Left hindlimb (tissue), 1 donor: ENCODE measurements at places on chromosomes 7 and 10.

- DNase-seq = no peak
Observed at GRCh38 chr7:137127806-137128205, 215.7 kb downstream of the PTN start.

GRCh38 chr10:36362257-36362656 lies 720.2 kb upstream of the FZD8 start:
- no peak for DNase-seq

DNA sequence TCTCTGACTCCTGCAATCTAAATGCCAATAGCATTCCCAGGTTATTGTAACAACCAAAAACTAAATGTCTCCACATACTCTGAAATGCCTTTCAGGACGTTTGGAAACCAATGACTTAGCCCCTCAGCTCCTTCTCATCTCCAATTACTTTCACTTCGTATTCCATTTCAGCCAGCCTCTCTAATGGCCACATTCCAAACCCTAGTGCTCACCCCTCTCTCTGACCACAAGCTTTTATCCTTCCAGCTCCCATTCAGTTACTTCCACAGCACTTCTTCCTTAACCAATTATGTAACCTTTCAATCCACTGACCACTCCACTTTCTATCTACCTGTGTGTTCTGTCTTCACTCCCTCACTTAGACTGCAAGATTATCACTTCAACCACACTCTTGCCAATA lies 4.3 kb downstream of the NOC3L start:
- DNase-seq = no peak

GRCh38 chr7:44990109-44991023 lies 9.6 kb upstream of the CCM2 start:
- DNase-seq = no peak

DNA sequence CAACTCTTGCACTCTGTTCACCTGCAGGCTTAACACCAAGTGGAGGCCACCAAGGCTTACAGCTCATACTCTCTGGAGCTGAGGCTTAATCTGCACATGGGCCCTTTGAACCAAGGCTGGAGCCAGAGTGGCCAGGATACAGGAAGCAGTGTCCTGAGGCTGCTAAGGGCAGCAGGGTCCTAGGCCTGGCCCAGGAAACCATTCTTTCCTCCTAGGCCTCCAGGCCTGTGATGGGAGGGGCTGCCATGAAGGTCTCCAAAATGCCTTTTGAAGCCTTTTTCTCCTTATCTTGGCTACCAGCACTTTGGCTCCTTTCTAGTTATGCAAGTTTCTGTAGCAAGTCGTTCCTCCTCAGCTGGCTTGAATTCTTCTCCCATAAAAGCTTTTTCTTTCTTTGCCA lies 68.0 kb upstream of the GNAI1 start:
- DNase-seq = no peak

DNA sequence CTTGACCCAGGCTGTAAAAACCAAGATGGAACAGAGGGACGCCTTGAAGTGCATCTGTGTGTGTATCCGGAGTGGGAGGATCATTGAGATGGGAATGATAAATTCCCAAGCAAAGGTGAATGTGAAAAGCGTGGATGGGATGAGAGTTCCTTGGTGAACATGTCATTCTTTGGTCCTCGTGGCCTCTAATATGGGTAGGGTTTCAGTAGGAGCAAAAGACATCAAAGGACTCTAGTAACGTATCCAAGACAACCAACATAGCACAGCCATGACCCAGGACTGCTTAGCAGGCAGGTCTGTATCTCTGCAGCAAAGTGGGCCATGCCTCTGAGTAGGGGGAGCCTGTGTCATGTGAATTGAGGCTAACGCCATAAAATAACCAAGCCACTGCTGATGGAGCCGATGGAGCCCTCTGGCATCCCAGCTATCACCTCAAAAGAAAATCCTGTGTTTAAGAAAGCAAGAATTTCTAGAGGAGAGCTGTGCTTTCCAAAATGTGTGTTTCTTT lies 98.6 kb downstream of the CCDC3 start:
- DNase-seq = no peak

DNA sequence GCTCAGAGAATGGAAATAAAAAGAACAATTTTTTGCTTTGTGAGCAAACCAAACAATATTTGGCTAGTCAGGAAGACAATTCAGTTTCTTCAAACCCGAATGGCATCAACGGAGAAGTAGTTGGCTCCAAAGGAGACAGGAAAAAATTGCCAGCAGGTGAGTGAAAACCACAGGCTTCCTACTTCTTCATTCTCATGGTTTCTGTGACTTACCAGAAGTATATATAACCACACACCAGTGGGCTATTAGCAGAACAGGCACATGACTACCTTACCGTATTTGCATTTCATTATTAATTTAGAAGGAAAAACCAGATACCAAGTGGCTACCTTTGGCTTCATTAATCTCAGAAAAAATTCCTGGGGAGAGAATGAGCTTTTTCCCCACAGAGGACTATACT lies 8.8 kb downstream of the TDRD1 start:
- no peak for DNase-seq

GRCh38 chr7:132410385-132410784 lies 165.9 kb downstream of the PLXNA4 start:
- DNase-seq = no peak

DNA sequence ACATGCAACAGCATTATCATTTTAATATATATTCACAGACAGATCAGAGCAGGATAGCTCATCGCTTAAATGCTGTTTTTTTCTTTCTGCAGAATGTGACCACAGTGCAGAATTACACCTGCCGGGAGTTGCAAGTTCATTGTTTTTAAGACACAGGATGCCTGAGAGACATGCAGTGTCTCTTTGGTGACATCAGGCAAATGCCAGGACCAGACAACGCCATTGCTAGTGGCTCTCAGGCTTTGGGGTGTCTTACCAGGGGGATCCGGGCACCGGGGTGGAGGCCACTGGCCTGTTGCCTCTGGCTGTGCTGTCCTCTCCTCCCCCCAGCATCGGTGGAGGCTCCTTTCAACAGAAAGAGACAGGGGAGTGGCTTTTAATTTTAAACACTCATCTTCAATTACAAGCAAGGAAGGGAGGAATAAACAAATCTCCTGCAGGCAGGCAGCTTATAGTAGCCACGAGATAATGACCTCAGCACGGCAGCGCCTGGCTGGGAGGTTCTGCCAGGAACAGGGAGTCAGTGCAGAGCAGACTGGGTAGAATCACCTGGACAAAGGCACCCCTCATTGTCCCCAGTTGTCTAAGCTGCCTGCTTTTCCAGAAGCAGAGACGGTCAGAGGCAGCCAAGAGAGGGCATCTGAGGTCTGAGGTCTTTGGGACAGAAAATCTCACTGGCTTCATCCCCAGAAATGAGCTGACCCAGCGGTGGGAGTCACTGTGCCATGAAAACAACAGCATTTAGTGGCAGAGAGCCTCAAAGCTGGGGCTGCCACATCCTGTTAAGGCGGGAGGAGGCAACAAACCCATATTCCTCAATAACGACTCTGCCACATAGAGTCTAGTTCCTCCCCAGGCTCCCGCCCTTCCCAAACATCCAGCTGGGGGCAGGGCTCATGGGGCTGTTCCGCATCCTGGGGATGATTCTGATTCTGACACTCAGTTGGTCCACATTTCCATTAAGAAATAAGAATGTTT lies 148.4 kb downstream of the TCERG1L start:
- DNase-seq = no peak

DNA sequence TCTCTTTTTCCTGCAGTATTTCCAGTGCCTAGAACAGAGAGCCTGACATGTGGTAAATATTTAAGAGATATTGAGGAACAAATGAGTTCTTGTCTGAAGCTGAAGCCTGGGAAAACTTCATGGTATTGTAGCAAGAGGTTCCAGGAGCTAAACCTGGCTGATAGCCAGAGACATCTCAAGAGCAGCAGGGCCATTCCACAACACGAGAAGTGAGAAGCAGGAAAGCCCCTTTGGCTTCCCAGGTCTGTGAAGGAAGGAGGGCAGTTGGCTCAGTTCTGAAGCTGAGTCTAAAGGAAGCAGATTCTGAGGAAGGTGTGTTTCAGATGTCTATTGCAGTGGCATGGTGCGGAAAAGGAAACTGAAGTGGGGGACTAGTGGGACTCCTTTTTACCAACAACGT lies 63.8 kb upstream of the FAM204A start:
- no peak for DNase-seq

DNA sequence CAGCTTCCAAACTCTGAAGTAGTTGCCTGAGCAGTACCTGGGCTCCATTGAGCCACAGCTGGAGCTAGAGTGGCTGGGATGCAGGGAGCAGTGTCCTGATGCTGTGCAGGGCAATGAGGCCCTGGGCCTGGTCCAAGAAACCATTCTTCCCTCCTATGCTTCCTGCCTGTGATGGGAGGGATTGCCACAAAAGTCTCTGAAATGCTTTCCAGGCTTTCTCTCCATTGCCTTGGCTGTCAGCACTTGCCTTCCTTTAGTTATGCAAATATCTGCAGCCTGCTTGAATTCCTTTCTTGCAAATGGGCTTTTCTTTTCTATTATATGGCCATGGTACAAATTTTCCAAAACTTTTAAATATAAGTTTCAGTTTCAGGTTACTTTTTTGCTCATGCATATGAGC lies 972.2 kb upstream of the MBL2 start:
- no peak for DNase-seq

- DNase-seq = no peak
Observed at GRCh38 chr10:29539412-29539811, 95.4 kb downstream of the SVIL start.

DNA sequence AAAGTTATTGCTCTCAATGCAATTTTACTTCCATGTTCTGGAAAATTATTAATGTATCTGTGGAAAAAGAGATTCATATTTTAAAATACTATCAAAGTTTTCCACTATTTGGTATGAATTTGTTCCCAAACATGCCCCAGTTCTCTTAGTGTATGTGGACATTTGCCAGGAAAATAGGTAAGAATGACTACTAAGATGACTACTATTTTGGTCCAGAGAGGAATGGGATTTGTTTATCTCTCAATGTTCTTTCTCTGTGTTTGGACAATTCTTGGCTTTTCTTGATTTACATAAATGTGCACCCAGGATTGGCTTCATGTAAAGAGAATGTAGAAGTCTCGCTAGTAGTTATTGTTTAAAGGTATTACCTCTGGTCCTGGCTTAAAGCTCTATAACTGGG lies 60.3 kb upstream of the POT1 start:
- no peak for DNase-seq

DNA sequence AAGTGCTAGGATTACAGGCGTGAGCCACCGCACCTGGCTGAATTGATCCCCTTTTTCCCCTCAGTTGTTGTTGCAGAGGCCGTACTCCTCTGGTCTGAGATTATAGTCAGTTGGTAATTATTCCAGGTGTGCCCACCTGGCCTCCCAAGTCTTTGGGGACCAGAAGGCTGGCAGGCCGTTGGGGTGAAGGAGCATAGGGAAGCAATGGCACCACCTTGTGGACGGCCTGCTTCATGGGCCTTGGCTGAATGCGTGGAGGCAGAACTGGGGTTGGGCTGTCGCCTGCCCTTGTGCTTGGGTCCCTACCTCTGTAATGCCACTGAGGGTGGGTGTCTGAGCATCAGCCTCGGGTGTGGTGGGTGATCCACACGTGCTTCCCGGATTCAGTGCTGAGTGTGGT lies 125.7 kb downstream of the RGS10 start:
- DNase-seq = peak; percentile 58

GRCh38 chr7:101488826-101489572 lies 126.3 kb downstream of the COL26A1 start:
- DNase-seq = no peak

DNA sequence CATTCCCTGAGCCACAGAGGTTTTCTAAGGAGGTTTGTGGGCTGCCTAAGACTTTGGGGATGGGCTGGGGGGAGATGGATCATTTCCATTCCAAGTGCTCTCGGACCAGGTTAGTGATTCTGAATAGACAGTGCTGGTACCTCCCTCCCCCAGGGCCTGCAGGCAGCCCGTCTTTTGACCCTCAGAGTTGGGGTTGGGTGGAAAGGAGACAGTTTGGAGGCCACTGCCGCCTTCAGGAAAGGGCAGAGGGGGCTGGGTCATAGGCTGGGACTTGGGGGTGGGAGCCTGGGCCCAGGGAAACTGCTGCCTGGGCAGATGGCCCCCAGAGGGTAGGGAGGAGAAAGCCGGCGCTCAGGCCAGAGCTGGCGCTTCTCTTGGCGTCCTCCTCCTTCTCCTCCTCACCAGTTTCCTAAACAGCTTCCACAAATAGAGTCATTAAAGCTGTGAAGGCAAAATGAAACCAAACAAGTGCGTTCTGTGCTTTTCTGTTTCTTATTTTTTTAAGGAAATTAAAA lies 4.4 kb downstream of the UNC5B start:
- no peak for DNase-seq

DNA sequence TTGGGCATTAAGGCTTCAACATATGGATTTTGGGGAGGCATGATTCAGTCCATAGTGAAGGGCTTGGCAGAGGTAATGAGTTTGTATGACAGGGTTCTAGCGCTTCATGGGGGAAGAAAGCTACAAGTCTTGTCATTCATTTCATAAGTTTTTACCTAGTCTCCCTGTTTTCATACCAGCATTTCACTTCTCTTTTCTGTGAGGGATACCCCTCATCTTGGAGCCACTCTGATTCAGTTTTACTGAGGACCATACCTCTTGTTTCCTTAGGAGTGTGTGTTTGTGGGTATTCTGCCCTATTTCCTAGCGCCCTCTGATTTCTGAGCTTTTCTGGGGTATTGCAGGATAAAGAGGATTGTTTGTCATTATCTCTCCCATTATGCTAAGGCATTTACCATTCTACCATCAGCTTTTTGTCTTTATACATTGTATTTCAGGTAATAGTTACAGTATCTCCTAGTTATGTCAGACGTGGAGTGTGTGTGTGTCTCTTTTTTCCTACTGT lies 6.8 kb downstream of the RSBN1L start:
- DNase-seq = no peak

DNA sequence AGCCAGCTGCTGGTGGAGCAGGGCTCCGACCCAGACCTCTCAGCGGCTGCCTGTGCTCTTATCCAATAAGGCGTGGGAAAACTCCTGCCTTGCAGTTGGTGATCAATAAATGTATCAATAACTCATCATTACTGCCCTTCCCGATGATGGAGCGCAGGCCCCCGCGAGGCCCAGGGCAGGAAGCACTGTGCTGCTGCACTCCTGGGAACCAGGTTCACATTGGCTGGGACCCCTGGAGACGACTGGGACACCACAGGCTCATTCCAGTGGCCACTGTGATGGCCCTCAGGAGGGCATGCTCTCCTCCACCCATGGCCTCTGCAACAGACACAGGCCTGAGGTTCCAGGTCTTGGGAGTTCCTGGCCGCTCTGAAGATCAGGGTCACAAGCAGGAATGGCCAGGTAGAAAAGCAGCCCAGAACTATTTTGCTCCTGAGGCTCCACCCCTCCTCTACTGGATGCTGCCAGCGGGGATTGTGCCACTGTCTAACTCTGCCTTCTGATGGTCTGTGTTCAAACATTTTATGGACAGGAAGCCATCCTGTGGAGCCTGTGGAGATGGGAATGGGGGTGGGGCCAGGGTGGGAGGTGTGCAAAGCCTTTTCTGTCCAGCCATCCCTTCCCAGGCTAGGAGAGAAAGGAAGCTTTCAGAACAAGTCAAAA lies 287.4 kb upstream of the ZMIZ1 start:
- DNase-seq = no peak

DNA sequence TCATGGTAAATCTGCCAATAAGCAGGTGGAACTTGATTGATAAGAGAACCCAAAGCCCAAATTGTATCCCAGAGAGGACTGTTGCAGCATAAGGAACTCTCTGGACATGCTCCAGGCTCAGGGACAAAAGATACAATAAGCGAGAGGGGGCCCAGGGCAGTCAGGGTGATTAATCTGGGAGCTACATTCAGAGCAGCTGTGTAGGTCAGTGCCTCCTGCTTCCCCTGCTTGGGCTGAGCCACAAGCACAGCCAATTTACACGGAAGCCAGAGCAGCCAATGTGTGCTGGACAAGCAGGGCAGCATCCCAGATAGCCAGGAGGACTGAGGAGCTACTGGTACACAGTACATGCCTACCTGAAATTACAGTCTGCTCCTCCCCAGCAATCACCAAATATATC lies 24.2 kb downstream of the MYPN start:
- no peak for DNase-seq

GRCh38 chr10:36220151-36220550 lies 578.1 kb upstream of the FZD8 start:
- DNase-seq = no peak
